ENCODE measurements at places on chromosomes 7 and 10.

DNA sequence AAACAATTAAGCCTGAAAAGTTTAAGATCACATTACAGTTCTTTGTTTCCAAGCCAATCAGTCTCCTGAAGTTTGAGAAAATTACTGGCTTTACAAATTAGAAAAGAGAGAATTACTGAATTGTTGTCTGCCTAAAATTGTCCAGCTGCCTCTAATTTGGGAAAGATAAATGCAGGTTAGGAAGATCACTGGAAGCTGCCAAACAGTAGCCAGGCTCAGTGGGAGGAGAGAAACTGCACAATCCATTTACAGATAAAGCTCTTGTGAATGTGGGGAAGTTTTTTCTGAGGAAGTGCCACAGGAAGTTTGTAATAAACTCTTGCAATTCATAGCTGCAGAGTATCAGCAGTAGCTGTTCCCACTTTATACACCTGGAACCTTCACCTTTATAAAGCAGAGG is 100.7 kb downstream of the IQUB start:
- no peak for DNase-seq

DNA sequence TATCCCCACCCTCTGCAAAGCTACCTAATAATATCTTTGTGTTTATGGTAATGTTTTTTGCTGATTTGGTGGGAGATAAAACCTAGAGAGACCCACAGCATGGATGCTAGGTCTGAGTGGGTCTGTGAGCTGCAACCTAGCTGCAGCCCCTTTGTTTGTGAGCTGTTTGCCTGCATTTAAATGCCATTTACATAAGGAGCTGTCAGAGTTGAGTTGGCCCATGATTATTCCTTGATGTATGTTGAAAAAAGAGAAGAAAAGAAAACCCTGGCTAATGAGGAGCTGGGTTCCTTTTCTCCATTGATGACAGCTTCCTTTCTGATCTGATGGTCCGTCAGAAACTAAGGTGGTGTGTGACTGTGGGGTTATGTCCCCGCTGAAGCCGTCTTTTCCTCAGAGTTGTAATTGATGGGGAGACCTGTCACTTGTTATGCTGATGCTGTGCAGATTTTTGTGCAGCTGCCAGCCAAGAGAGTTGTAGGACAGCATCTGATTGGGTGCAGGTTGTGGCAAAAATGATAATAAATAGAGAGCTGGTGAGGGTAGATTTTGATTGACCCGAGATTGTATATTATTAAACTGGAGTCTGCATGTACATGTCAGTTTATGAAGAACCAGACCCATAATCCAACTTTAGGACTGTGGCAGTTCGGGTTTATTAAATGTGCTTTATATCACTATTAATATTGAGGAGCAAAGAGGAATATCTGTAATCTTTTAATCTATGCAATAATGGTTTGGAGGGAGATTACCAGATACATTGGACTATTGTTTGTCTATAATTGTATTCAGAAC is 219.8 kb downstream of the AUTS2 start:
- no peak for DNase-seq

GRCh38 chr10:47159361-47160260 is 140.4 kb upstream of the GDF10 start:
- no peak for DNase-seq

DNA sequence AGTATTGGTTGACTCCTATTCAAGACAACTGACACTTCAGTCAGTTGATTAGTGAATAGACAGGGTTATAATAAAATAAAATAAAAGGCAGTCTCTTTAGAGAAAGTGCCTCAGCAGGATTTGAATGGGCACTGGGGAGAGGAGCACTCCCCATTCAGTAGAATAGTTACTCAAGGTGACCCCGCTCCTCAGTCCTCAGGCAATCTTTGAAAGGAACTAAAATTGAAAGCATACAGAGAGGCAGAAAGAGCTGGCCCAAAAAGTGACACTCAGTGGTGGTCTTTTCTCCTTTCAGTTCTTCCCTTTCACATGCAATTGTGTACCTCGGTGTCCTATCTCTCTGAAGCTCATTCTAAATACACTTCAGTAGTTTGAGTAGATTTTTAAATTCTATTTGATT is 47.4 kb upstream of the MACC1 start:
- DNase-seq, result no peak

DNA sequence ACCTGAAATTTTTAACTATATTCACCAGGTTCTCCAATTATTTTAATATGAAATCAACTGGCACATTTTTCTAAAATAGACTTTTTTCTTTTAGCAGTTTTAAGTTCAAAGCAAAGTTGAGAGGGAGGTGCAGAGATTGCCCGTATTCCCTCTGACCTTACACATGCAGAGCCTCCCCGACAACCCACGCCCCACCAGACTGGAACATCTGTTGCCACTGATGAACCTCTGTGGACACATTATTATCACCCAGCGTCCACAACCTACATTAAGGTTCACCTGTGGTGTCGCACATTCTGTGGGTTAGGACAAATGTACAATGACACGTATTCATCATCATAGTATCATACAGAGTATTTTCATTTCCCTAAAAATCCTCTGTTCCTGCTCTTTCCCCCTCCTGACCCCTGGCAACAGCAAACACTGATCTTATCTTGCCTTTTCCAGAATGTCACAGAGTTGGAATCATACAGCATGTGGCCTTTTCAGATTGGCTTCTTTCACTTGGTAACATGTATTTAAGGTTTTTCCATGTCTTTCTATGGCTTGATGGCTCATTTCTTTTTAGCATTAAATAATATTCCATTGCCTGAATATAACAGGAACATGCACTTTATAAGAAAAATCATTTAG is 37.1 kb downstream of the COBL start:
- DNase-seq, result no peak

- DNase-seq, result peak; percentile 48
Measured at GRCh38 chr10:47340608-47341170, 7.5 kb upstream of the RBP3 start.

GRCh38 chr7:17255926-17256325 is 42.5 kb upstream of the AHR start:
- DNase-seq, result no peak

DNA sequence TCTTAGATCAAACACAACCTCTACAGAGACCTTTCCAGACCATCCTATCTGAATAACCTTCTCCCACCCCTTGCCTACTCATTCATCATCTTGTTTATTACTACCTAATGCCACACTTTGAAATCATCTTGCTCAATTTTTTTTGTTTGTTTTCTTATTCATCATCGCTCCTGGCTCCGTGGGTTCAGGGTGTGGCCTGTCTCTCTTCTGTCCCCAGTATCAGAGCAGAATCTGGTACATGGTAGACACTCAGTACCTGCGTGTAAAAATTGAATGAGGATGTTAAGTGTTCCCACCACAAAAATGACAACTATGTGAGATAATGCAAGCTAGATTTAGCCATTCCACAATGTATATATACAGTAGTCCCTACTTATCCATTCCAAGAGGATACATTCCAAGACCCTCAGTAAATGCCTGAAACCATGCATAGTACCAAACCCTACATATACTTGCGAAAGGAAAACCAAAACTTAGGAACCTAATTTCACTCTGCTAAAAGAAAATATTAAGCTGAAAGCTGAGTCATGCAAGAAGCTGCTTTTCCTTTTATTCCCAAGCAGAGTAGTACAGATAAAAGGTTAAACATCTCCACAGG is 72.1 kb upstream of the SEC61G start:
- no peak for DNase-seq

DNA sequence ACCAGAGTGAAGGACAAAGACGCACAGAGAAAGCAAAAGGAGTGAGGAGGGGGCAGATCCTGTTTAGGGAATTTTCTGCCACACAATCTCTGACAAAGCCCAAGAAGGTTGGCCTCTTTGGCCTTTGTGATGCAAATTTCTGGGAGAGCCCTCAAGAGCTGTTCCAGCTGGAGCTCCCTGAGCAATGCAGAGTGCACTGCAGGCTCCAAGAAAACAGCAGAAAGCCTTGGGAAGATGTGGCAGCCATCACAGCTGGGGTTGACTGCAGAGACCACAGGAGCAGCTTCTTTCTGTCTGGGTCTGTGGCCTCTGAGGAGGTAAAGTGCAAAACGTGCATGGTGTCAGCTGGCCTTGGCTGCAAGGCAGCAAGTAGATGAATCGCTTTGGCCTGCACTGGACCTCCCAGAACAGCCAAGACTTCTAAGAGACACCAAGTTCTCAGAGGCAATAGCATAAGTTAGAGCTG is 200.2 kb downstream of the ELMO1 start:
- DNase-seq, result no peak

GRCh38 chr10:132098539-132099388 is 33.0 kb downstream of the JAKMIP3 start:
- DNase-seq, result no peak

DNA sequence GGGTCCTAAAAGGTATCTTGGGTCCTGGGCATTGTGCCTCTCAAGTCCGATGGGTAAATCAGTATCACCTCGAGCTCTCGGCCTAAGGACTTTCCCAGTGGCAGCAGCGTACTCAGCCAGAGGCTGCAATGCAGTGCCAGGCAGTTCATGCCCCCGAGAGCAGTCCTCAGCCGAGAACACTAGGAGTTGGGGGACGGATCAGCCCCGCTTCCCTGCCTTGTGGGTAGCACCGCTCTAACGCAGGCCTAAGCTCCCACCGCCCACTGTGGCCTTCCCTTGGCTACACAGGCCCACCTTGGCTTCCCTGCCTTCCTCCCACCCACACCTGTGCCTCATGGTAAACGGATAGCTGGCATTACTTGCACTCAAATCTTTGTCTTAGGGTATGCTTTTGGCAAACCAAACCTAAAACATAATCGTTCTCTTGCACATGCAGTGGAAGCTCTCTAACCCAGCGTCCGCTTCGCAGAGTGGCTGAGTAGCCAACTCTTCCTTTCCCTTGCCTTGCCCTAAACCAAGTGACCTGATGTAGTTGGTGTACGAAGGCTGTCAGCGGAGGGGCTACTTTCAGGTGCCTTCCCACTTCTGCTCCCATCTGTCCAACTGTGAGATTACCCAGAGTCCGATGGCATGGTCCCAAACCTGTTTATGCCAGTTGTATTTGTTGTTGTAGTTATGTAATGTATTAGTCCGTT is 73.2 kb upstream of the CHST15 start:
- no peak for DNase-seq

DNA sequence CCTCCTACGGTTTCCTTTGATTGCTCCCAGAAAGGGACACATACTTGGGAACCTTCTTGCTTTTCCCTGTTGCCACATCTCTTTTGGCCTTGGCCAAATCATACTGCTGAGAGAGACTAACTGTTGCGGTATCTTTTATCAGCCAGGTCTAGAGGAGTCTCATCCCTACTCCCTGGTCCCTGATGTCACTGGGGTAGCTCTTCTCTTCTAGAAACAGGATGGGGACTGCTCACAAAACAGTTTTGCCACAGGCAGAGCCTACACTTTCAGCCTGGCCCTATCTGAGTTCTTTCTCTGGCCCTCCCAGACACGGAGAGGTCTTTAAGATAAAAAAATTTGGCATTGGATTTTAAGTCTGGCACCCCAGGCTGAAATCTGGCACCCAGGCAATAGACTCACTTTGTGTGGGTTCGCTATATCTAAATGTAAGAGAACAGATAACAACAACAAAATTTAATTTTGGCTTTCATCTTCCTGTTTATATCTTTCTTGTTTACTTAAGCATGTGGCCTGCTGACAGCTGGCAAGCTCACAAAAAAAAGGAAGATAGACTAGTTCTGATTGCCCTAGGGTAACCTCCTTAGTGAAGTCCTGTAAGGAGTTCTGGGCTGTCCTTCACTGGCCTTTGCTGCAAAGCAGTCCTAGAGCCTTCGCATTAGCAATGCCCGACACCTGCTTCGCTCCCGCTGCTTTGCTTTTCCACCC is 228.3 kb upstream of the NPVF start:
- DNase-seq, result no peak

- DNase-seq, result no peak
Measured at GRCh38 chr10:476455-476780, 213.1 kb downstream of the DIP2C start.

DNA sequence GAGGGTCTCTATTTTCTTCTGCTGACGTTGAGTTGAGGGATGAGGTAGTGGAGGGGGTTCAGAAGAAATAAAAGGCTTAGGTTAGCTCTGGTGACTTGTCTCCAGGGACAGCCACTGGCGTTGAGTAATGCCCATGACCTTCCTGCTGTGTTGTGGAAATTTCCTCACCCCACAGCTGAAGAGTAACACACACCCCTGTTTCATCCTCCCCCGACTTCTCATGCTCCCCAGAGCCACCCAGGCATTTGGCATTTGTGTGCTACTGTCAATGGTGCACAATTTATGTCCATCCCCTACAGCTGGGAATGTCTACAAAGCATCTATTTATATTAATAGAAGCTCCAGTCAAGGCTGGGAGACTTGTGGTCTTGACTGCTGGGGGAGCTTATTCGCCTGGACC is 4.7 kb upstream of the TMEM72 start:
- no peak for DNase-seq

DNA sequence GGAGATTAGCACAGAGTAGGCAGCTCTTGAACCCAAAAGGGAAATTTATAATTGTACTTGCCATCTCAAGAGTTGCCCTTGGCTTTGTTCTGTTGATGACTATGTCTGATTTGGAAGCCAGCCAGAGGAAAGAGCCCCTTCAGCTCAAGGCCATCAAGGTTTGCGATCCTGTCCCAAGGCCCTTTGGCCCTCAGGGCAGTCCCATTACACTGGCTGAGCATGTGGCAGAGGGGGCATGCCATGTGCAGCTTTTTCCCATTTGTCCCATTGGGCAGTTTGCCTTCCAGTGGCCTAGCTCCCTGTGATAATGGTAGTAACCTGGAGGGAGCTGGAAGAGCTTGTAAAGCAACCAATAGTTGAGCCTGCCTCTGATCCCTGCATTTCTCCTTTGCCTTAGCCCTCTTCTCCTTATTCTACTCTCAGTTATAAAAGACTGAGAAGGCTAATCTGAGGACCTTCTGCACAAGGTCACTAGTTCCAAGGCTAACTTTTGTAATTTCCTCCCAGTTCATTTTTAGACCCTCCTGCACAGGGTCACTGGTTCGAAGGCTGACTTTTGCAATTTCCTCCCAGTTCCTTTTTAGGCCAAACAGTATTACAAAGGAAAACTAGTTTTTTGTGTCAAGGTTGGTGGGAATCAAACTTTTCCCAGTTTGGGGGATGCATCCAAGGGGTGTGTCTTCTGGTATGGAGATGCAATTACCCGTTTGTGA is 31.0 kb upstream of the ARHGAP12 start:
- DNase-seq, result no peak

DNA sequence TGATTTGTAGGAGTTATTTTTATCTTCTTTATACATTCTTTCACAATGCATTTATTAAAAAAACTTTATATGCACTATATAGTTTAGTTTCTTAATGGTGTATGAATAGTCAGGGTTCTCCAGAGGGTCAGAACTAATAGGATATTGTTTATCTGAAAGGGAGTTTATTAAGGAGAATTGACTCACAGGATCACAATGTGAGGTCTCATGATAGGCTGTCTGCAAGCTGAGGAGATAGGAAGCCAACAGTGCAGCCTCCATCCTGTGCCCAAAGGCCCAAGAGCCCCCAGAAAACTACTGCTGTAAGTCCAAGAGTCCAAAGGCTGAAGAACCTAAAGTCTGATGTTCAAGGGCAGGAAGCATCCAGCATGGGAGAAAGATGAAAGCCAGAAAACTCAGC is 192.8 kb upstream of the AHR start:
- DNase-seq, result no peak

GRCh38 chr10:43205681-43206390 is 61.0 kb downstream of the RASGEF1A start:
- no peak for DNase-seq

GRCh38 chr10:44911081-44911540 is at the start of gene TMEM72:
TMEM72 (plus strand) TSS chr10:44911337; CDS start chr10:44911513, 176 bp downstream.
- DNase-seq, result no peak

Measured in activated CD8-positive, alpha-beta memory T cell treated with anti-CD3 and anti-CD28 coated beads for 1 hour (primary cell).